Fibroblast of upper back skin (primary cell): ENCODE measurements at places on chromosomes 12 and 14.
A peak's percentile ranks its signal among the peaks of the same experiment; 100 is the strongest.

DNA sequence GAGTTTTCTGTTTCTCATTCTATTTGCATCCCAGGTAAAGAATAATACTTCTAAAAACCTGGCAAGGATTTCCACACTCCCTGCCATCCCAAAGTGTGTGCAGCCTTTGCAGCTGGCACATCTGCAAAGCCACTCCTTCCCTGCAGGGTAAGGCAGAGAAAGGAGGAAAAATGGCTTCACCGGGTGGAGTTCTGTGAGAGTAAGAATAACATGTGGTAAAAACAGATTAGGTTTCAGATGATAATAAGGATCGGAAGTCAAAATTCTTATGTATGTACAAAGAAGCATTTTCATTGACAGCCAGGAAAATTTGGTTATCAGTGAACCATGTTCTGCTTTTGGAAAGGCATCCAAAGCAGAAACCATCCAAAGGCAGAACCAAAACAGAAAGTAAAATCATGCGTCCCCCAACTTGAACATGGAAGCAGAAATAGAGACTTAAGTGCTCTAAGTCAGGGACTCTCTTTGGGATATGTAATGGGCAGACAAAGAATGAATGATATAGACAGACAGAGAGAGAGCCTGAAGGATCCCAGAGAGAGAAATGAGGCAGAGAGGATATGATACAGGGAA lies 192.6 kb upstream of the CCDC196 start:
- no peak for DNase-seq

DNA sequence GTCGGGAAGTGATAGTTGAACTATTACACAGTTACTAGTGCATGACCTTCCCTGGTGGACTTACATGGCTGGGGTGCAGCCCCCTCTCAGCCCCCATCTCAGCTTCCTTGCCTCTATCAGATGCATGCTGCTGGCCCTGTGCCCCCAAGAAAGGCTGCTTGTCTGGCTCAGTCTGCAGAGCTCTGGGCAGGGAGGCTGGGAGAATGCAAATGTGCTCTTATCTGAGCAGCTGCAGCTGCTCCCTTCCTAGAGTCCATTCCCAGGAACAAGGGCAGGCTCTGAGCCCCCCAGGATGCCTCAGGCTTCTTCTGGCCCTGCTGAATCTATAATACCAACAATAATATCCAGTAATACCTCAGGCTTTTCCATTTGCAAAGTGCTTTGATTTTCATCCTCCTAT lies 218.1 kb upstream of the SRRM4 start:
- no peak for DNase-seq

- no peak for DNase-seq
These were observed 145.3 kb downstream of the BCAT1 start for GRCh38 chr12:24803430-24804245.

GRCh38 chr14:101862177-101862576 lies 100.7 kb downstream of the PPP2R5C start:
- DNase-seq, result peak; percentile 29

DNA sequence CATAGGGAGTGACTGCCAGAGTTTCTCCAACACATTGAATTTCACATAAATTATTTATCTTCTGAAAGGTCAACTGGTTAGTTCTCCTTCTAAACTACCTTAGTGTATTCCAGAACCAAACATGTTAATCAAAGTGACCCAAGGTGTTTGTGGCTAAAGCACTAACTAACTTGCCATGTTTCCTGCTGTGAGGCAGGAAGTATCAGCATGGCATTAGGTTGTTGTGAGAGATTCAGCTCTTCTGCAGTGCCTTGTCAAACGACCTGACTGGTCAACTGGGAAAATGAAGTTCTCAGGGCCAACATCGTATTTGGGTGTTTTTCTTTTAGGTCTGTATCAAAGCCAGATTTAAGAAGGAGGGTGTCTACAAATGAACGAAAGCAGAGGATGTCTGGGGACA lies 448.1 kb downstream of the APAF1 start:
- no peak for DNase-seq

GRCh38 chr12:123991372-123991951 lies 18.4 kb downstream of the ZNF664 start:
- DNase-seq, result no peak

GRCh38 chr14:91129261-91129660 lies 15.4 kb downstream of the DGLUCY start:
- no peak for DNase-seq

DNA sequence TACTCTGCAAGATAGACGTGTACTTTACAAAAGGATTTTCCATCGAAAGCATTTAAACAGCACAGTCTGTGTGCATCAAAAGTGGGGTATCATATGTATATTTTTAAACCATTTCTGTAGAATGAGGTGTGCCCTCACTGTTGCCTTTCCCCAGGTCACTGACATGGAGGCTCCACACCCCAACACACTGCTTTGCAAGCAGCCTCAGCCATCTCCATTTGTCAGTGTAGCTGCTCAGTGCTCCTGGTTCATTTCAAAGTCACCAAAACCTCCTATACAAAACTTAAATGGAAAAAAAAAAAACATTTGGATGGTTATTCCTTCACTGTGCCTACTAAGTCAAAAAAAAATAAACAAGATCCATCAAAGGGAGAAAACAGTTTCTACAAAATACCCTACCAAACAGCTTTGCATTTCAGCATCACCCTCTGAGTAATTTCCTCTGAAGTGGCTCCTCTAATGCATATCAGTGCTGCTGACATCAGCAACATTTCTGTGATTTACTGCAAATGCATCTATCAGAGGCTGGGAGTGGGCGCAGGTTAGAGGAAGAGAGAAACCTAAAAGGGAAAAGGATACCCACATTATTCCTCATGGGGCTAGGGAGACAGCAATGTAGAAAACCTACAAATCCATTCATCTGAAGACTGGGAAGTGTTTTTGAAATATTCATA lies 46.0 kb downstream of the KCNK10 start:
- DNase-seq, result no peak

- DNase-seq, result no peak
These were observed 6.4 kb upstream of the BRF1 start for GRCh38 chr14:105307052-105307727.

DNA sequence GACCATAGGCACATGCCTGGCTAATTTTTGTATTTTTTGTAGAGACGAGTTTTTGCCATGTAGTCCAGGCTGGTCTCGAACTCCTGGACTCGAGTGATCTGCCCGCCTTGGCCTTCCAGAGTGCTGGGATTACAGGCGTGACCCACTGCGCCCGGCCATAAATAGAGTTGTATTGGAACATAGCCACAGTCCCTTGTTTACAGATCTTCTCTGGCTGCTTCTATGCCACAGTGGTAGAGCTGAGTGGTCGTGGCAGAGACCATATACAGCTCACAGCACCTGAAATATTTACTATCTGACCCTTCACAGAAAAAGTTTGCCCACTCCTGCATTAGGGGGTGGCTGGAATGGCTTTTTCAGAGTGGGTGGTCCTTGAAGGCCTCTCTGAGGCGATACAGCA lies 28.0 kb upstream of the TSPAN9 start:
- no peak for DNase-seq

DNA sequence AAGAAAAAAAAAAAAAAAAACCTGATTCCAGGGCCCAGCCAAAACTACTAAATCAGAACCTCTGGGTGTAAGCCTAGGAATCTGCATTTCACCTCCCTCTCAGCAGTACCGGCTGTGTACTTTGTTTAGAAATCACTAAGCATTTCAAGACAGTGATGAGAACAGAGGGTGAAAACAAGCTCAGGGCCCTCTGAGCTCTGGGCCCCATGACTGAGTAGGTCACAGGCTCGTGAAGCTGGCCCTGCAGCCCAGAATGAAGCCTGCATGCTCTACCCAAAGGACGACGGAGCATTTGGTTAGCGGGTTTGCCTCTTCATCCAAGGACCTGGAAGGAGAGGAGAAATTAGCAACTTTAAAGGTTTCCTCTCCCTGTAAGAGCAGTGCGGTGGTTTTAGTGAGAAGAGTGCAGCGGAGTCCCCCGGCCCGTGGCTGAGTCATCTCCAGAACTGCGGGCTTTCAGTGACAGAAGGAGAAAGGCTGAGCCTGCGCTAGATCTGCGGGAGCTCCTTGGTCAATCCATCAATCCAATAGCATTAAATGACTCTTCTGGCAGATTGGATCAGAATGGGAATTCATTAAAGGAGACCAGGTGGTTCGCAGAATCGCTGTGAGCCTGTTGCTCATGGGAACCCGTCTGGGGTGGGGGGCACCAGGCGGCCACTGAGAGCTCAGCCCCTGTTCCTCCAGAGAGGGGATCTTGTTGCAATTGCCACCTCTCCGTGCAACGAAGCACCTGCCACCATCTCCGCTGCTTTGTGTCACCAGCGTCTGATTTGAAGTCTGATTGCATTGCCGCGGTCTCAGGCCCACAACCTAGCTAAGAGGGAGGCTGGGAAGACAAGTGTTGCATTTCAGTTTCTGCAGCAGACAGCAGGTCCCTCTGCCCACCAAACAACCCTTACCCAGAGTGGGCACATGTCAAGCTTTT lies 7.3 kb downstream of the IL31 start:
- no peak for DNase-seq

DNA sequence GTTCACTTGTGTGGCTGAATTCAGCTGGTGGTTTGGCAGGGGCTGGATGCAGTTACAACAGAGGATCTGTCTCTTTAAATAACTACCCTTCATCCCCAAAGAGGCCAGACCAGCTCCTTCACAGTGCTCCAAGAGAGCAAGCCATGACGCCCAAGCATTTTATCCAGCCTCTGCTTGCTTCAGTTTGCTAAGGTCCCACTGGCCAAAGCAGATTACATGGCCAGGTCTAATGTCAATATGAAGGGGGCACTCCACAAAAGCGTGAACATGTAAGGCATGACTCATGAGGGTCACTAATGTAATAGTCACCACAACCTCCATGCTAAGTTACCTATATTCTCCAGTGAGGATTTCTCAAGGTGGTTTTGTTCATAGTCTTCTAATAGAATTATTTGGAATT lies 62.9 kb downstream of the MARK3 start:
- DNase-seq, result no peak

DNA sequence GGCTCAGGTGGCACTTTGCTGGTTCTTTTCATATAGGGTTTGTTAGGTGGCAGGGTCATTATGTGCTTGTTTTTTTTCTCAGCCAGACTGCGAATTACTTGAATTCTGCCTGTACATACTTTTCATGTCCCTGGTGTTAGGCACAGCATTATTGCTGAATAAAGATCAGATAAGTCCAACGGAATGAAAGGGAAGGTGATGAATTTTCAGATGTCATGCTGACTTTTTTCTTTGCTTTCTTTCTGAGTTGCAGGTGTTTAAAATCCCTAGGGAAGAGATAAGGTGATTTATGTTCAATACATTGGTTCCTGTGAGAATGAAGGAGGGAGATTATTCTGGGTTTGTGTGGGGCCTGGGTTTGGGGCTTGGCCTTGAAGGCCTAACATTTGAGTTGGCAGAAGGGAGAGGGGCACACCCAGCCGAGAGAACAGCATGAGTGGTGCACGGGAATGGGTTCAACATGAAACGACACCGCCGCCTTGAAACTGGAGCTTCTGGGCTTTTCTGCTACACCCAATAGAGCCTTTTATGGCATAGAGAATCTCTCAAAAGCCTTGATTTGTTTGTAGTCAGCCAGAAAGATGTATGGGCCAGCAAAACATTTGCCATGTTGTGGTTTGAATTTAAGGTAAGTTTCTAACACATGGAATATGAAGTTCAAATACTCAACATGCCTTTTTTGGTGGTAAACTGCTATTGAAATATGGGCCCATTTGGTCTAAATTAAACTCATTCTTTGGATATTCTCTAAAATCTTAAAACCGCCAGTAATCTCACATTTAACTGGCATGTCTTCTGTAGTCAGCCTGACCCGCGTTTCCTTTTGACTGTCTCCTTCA lies 477.0 kb downstream of the PCNX1 start:
- no peak for DNase-seq

- no peak for DNase-seq
These were observed 9.3 kb upstream of the FMNL3 start for GRCh38 chr12:49716553-49716952.

DNA sequence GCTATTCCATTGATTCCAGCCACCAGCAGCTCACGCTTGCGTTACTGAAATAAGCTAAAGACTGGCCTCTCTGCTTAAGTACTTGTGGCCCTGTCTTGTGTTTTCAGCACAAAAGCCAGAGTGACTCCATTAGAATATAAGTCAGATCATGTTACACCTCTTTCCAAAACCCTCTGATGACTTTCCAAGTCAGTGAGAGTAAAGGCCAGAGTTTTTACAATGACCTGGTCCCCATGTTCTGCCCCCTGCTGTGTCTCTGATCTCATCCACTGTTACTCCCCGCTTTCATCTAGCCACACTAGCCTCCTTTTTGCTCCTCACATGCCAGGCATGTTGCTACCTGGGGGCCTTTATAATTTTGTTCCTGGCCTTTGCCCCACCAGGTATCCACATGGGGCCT lies 6.9 kb upstream of the CKAP4 start:
- DNase-seq, result no peak

GRCh38 chr12:60137513-60137912 lies 541.7 kb downstream of the SLC16A7 start:
- DNase-seq, result no peak

GRCh38 chr14:55249423-55249822 lies 21.8 kb upstream of the FBXO34 start:
- DNase-seq, result no peak

GRCh38 chr12:51475543-51475942 lies 50.9 kb downstream of the SLC4A8 start:
- DNase-seq, result no peak

GRCh38 chr14:88198446-88198845 lies 124.6 kb downstream of the KCNK10 start:
- no peak for DNase-seq
